Hepatocyte (in vitro differentiated cells): ENCODE measurements at places on chromosomes 2 and 18. TPM values are rescaled to one million over a fixed set of nuclear protein-coding genes. Genes with fewer than 3 reads are reported as not detected.

Gene ADD2
- 1.2 and 2.4 TPM in 2 replicates for total RNA-seq

Gene CAPN14
- total RNA-seq: 0.33 and 0.56 TPM in 2 replicates

Gene MYO5B
- total RNA-seq: 41.9 and 43.3 TPM in 2 replicates

Gene DLGAP1
- total RNA-seq: 3.1 and 3.9 TPM in 2 replicates

Gene TTN
- total RNA-seq: 6.4 and 10.1 TPM in 2 replicates

DNA sequence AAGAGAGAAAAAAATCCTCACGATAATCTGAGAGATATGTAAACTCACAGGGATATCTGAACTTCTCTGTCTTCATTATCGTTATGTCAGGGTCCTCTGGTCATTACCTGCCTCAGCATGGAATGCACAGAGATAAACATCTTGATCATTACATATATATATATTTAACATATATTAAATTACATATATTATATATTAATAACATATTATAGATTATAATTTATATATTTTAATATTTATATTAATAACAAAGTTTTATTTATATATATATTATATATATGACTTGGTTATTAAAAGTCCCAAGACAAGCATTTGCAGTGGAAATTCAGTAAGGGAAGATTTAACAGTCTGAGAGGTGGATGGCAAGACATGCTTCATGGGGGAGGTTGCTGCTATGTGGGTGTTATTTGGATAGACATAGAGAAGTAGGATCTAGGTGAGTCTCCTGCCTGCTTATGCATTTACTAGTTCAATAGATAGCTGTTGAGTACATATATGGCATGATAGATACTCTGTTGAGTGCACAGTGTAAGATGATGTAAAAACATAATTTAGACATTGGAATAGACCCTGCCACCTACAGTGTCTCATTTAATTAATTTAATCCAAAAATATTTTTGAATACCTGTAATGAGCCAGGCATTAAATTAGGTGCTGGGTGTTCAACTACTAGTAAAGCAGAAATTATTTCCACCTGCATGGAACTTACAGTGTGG is 255.2 kb downstream of the RAD51AP2 start:
- H3K4me1 ChIP-seq: no peaks in the 10 kb centered on the region
- no peak overlapping the region for H3K27ac ChIP-seq
- no peak for DNase-seq
- H3K4me3 ChIP-seq: no peak overlapping the region
- H3K27me3 ChIP-seq: no peaks in the 10 kb centered on the region

DNA sequence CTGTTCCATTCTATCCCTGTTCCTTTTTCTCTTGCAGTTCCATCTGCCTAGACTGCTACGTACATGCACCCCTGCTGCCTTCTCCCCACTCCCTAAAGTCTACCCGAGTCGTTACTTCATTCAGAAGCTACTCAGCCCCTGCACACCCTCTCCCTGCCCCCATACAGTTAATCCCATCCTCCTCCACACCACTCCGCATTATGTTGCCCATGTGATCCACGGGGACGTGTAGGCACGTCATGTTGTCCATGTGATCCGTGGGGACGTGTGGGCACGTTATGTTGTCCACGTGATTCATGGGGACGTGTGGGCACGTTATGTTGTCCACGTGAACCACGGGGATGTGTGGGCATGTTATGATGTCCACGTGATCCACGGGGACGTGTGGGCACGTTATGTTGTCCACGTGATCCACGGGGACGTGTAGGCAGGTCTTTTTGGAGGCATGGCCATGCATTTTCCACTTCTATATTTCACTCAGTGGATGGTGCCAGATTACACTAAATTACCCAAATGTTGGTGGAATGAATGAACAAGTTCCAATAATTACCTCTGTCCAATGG is 299.5 kb downstream of the DCDC2C start:
- H3K36me3 ChIP-seq: no peaks in the 10 kb centered on the region
- H3K4me3 ChIP-seq: no peak overlapping the region
- DNase-seq: no peak
- no peaks in the 10 kb centered on the region for H3K4me1 ChIP-seq
- H3K27me3 ChIP-seq: no peaks in the 10 kb centered on the region
- H3K27ac ChIP-seq: no peak overlapping the region

DNA sequence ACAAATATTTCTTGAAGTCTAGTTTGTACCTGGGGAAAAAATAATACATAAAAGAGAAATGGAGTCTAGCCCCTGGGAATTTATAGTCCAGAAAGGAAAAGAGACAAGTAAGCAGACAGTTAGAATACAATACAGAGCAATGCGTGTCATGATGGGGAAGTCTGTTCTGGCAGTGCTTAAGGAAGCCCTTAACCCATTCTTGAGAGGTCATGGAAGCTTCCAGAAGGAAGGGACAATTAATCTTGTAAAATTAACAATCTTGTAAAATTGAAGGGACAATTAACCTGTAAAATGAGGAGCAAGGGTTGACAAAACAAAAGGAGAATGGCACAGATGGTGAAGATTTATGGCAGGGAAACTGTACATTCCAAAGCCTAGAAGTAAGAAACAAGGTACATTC is 66.7 kb downstream of the METTL4 start:
- no peak overlapping the region for H3K4me3 ChIP-seq
- H3K27me3 ChIP-seq: no peaks in the 10 kb centered on the region
- H3K4me1 ChIP-seq: no peaks in the 10 kb centered on the region
- no peak for DNase-seq

DNA sequence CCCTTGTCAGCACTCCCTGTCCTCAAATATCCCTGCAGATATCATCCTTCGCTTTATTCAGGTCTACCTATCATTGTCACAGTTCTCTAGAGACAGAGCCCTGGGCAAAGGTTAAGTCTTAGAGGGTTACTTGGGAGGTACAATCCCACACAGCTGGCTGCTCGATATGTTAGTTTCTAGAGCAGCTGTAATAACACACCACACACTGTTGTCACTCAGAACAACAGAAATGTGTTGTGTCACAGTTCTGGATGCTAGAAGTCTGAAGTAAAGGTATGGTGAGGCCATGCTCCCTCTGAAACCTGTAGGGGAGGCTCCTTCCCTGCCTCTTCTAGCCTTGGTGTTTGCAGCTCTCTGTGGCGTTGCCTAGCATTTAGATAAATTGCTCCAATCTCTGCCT is 9.9 kb upstream of the RAPGEF4 start:
- no peaks in the 10 kb centered on the region for H3K27me3 ChIP-seq
- no peak overlapping the region for H3K4me3 ChIP-seq
- H3K27ac ChIP-seq: peak overlapping the region; percentile 27
- H3K4me1 ChIP-seq: no peaks in the 10 kb centered on the region

DNA sequence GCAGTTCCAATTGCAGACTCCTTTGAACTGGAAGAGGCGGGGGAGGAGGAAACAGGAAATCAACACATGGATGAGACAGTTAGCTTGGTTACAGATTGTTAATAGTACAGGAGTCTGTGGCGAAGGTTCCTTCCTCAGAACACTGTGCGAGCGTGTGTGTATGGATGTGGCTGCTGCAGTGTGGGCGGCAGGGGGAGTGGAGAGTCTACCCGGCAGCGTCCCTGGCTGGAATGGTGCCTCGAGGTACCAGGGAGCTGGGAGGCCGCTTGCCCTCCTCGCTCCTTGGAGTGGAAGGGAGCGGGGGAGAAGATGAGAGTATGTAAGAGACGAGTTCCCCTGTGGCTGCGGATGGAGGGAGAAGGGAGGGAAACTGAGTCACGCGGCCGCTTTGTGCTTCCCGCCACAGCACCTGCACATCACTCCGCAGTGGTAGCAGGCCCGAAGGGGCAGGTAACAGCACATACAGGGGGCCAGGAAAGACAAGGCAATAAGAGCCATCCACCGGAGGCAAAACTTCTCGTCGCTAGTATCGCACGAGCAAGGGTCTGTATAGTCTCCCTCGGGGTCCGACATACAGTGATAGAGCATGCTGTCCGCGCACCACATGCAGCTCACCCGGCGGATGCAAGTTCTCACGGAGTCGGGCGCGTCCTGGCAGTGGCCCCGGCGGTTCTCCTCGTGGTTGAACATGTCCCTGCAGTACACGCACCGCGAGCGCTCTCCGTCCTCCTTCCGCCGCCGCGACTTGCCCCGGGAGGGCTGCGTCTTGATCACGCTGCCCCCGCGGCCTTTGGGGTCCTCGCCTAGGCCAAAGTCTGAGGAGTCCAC is 85.7 kb downstream of the ACTR2 start:
- H3K36me3 ChIP-seq: no peaks in the 10 kb centered on the region

GRCh38 chr2:37779611-37780386 is 108.4 kb upstream of the CDC42EP3 start:
- peak overlapping the region; percentile 34 for H3K27ac ChIP-seq
- H3K27me3 ChIP-seq: no peaks in the 10 kb centered on the region
- no peak overlapping the region for H3K4me3 ChIP-seq

DNA sequence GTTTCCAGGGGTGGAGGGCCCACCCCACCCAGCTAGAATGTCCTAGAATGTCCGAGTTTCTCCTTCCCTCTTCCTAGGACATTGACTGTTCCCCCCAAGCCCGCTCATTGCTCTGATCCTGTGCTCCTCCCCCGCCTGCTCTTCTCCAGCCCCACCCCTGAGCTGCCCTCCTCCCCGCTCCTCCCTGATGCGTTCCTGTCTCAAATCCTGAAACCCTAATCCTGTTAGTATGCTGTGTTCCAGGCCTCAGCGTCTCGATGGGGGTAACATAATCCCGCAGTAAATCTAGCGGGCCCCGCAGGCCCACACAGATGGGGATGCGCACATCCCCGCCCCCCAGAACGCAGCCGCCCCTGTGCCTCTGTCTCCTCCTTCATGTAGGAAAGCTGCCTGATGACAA is 51.3 kb downstream of the NRP2 start:
- no peaks in the 10 kb centered on the region for H3K36me3 ChIP-seq
- peaks cover 30% of the 10 kb centered on the region for H3K4me1 ChIP-seq
- no peak overlapping the region for H3K4me3 ChIP-seq
- DNase-seq: no peak

- H3K27ac ChIP-seq: peak overlapping the region; percentile 93
- no peak overlapping the region for H3K4me3 ChIP-seq
- no peaks in the 10 kb centered on the region for H3K27me3 ChIP-seq
- H3K4me1 ChIP-seq: peaks cover 41% of the 10 kb centered on the region
- no peaks in the 10 kb centered on the region for H3K36me3 ChIP-seq
Observed at GRCh38 chr2:101124643-101125366, 26.4 kb downstream of the TBC1D8 start.

DNA sequence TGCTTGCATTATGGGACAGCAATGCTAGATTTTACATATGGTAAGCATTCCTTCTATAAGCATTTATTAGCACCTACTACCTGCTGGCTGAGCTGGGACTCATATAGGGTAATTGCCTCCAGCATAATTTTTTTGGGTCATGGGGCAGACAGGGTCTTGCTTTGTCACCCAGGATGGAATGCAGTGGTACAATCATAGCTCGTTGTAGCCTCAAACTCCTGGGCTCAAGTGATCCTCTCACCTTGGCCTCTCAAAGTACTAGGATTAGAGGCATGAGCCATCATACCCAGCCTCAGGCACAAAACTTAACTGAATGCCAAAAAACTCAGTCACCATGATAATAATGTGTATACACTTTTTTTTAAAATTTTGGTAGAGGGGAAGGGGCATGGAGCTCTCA is 35.3 kb downstream of the TMEM237 start:
- H3K27me3 ChIP-seq: peaks cover 5% of the 10 kb centered on the region
- DNase-seq: no peak
- H3K27ac ChIP-seq: no peak overlapping the region
- H3K4me1 ChIP-seq: no peaks in the 10 kb centered on the region
- H3K4me3 ChIP-seq: no peak overlapping the region
- H3K36me3 ChIP-seq: no peaks in the 10 kb centered on the region

DNA sequence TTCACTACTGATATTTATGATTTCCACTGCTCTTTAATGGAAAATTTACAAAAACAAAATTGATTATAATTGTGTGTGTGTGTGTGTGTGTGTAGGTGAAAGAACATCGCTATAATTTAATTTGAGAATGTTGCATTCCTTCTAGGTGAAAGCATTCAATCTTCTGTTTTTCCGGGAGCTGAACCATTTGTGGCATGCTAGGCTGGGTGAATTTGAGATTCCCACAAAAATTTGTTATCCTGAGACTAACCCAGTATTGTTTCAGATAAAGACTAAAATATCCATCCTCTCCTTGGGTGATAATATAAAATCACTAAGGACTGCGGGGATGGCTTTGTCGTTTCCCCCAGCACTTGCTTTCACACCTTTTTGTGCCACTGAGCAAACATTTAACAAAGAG is 911.2 kb upstream of the PIK3C3 start:
- no peak overlapping the region for H3K27ac ChIP-seq
- H3K4me1 ChIP-seq: no peaks in the 10 kb centered on the region
- H3K36me3 ChIP-seq: no peaks in the 10 kb centered on the region

DNA sequence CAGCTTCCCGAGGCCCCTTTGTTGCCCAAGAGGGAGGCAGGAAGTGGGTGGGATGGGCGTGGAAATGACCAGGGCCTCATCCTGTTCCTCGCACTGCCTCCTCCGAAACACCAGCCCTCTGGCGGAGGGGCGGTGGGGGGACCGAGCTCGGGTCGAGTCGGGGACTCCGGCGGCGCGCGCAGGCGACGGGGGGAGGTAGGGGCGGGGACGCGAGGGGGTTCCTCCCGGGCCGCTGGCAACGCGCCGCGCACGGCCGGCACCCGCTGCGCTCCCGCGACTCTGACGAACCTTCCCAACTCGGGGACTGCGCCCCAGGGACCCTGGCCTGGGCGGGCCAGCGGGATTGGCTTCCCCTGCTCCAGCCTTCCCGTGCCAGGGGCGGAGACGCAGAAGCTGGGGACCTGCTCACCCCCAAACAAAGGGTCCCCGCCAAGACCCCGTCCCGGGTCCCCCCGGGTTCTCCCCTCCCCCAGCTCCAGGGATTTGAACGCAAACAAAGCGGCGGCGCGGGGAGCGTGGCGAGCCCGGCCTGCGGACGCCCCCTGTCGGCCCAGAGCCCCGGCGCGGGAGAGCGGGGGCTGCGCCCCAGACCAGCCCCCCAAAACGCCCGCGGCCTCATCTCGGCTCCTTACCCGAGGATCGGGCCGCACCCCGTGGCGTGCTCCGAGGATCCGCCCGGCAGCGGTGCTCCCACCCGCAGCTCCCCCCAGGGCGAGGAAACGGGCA is 1.2 kb downstream of the SEMA4C start:
- no peaks in the 10 kb centered on the region for H3K36me3 ChIP-seq
- H3K27ac ChIP-seq: peak overlapping the region; percentile 100
- H3K27me3 ChIP-seq: no peaks in the 10 kb centered on the region
- peaks cover 32% of the 10 kb centered on the region for H3K4me1 ChIP-seq
- peak overlapping the region; percentile 100 for H3K4me3 ChIP-seq

GRCh38 chr18:66972681-66973080 is 368.8 kb upstream of the CDH19 start:
- no peak overlapping the region for H3K4me3 ChIP-seq
- no peaks in the 10 kb centered on the region for H3K4me1 ChIP-seq
- no peak overlapping the region for H3K27ac ChIP-seq
- H3K27me3 ChIP-seq: no peaks in the 10 kb centered on the region
- DNase-seq: no peak
